ENCODE measurements at places on chromosomes 13 and 19.

DNA sequence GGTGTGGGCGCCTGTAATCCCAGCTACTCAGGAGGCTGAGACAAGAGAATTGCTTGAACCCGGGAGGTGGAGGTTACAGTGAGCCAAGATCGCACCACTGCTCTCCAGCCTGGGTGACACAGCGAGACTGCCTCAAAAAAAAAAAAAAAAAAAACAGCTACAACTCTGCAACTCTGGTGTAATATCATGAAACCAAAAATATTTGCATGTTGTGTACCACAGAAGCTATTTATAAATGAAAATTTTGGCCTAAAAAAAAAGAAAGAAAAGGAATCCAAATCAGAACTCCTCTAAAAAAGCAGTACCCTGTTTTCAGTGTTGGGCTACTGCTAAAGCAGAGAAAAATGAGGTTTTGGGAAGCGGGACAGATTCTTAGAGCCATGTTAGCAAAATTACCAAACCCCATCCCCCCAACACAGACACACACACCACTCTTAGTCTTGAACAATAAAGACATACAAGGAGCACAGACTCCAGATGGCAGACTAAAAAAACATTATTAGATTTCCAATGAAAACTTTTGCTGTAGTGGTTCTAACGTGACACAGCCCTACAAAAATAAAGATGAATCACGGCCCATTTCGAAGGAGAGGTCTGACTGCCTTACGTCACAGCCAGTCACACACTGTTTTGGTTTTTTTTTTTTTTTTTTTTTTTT lies 51.5 kb downstream of the INSR start:
- H3K27ac ChIP-seq, result no peak overlapping the region
- no peaks in the 10 kb centered on the region for H3K4me1 ChIP-seq
- H3K36me3 ChIP-seq, result no peaks in the 10 kb centered on the region
- no peak overlapping the region for H3K4me3 ChIP-seq
- H3K27me3 ChIP-seq, result no peaks in the 10 kb centered on the region
- DNase-seq, result peak; percentile 41

GRCh38 chr13:95236774-95237173 lies 64.5 kb downstream of the ABCC4 start:
- H3K36me3 ChIP-seq, result no peaks in the 10 kb centered on the region
- no peaks in the 10 kb centered on the region for H3K27me3 ChIP-seq
- no peak overlapping the region for H3K4me3 ChIP-seq
- H3K27ac ChIP-seq, result no peak overlapping the region
- H3K4me1 ChIP-seq, result peaks cover 28% of the 10 kb centered on the region

DNA sequence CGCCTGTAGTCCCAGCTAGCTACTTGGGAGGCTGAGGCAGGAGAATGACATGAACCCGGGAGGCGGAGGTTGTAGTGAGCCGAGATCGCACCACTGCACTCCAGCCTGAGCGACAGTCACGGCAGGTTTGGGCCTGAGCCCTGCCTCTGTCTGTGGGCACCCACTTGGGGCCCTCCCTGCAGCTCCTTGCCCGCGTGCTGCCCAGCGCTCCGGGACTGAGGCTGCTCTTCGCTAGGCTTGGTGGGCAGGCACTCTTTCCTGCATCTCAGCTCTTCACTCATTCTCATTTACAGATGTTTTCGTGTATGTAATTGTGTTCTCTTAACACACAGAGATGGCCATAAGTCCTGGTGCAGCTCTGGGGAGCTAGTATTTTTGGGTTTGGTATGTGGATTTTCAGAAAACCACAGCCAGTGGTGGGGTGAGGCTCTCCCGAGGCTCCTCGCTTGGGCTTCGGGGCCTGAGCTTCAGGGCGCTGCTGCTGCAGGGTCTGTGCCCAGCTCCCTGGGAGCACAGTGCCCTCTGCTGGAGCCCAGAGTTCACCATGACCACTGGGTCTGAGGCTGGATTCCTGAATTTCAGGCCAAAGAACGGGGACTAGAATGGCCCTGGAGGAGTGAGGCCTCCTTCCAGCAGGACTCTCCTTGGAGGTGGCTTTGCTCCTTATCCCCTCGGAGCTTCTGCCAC lies 15.2 kb downstream of the UPF1 start:
- H3K27me3 ChIP-seq, result no peaks in the 10 kb centered on the region
- no peaks in the 10 kb centered on the region for H3K36me3 ChIP-seq
- peak; percentile 78 for DNase-seq
- peaks cover 52% of the 10 kb centered on the region for H3K4me1 ChIP-seq
- no peak overlapping the region for H3K27ac ChIP-seq

DNA sequence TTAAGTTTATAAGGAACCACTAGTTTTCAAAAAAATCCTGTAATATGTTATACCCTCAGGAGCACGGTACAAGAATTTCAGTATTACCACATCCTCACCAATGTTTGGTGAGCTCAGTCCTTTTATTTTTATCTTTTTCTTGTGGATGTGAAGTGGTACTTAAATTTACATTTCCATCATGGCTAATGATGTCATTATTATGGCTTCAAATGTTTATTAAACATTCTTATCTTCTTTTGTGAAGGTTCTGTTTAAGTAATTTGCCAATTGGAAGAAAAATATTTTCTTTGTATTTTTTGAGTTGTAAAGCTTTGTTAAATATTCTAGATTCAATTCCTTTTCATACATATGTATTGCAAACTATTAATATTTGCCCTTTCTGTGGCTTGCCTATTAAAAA lies 291.0 kb downstream of the ENOX1 start:
- no peak overlapping the region for H3K27ac ChIP-seq
- no peaks in the 10 kb centered on the region for H3K4me1 ChIP-seq
- no peak for DNase-seq
- H3K4me3 ChIP-seq, result no peak overlapping the region
- no peaks in the 10 kb centered on the region for H3K27me3 ChIP-seq

- no peaks in the 10 kb centered on the region for H3K36me3 ChIP-seq
- no peaks in the 10 kb centered on the region for H3K4me1 ChIP-seq
- DNase-seq, result no peak
- no peak overlapping the region for H3K4me3 ChIP-seq
These were observed 270.4 kb upstream of the SPRY2 start for GRCh38 chr13:80611310-80611709.

DNA sequence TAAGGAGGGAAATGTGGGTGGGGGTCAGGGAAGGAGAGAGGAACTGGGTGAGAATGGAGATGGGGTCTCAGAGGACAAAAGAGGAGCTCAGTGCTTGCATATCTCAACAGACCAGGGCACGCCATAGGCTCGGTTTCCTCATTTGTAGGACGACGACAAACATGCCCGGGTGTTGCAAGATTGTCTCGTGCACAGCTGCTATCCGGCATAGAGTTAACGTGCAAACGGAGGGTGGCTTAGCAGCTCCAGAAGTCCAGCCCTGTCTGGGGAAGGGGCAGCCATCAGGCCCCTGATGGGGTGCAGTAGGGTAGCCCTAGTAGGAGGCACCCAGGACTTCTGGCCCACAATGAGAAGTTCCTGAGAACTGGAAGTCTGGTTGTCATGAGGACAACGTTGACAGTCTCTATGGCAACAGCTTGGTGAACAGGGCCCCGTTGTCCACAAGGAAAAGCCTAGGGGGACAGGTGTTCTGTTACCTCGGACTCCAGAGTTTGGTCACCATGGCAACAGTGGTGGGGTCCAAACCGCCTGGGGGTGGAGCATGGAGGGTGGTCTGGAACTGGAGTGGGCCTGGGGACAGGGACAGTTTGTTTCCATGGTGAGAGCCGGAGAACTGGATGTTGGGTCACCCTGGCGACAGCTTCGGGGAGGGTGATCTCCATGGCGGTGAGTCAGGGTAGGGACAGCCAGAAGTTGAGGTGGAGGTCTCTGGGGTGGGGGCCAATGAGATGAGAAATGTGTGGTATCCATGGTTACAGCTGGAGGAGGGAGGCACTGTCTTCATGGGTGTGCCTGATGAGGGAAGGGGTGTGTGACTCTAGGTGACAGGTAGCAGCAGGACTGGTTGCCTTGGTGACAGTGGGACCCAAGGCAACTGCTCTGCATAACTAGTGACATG lies 16.8 kb downstream of the TM6SF2 start:
- no peaks in the 10 kb centered on the region for H3K36me3 ChIP-seq
- DNase-seq, result no peak
- H3K27me3 ChIP-seq, result peaks cover 18% of the 10 kb centered on the region

GRCh38 chr13:25292301-25292700 lies 5.0 kb upstream of the MTMR6 start:
- no peak for DNase-seq
- H3K27ac ChIP-seq, result no peak overlapping the region
- H3K4me3 ChIP-seq, result no peak overlapping the region
- no peaks in the 10 kb centered on the region for H3K27me3 ChIP-seq
- H3K36me3 ChIP-seq, result no peaks in the 10 kb centered on the region

DNA sequence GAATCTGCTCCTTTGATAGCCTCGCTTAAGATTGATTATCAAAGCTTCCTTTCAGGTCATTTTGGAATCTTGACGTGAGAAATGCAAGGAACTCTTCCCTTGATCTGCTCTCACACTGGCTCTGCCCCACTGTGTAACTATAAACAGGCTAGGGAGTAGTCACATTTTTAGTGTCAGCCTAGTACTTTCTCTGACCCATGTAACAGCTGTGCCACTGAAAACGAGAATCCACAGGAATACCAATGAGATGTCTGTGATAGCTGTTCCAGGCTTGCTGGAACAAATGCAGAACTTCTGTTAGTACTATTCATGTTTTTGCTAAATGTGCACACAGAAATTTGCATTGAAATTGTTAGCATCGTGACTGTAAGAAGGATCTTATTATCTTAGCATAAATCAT lies 221.3 kb downstream of the MYO16 start:
- no peak for DNase-seq
- H3K4me1 ChIP-seq, result no peaks in the 10 kb centered on the region
- H3K4me3 ChIP-seq, result no peak overlapping the region
- no peak overlapping the region for H3K27ac ChIP-seq

GRCh38 chr13:64074971-64075474 lies 2659.4 kb upstream of the PCDH20 start:
- no peak for DNase-seq
- H3K4me1 ChIP-seq, result no peaks in the 10 kb centered on the region
- H3K36me3 ChIP-seq, result no peaks in the 10 kb centered on the region
- H3K4me3 ChIP-seq, result no peak overlapping the region
- no peak overlapping the region for H3K27ac ChIP-seq
- no peaks in the 10 kb centered on the region for H3K27me3 ChIP-seq

DNA sequence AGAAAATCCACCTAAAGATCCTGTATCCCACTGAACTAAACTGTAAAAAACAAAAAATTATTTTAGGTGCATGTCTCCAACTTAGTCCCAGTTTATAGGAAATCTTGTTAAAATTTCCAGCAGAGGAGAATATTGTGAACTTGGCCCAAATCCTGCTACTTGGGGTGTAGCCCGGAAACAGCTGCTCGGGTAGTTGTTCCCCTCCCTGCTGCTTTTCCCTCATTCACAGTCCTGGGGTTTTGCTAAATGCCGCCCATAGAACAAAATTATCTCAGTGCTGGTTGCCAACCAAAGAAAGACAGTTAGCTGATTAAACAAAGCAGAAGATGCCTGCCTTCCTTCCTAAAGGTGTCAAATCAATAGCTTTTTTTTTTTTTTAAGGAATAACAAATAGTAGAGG lies 330.5 kb upstream of the KLF12 start:
- no peak overlapping the region for H3K4me3 ChIP-seq
- DNase-seq, result no peak
- H3K4me1 ChIP-seq, result no peaks in the 10 kb centered on the region
- H3K27me3 ChIP-seq, result no peaks in the 10 kb centered on the region
- H3K27ac ChIP-seq, result no peak overlapping the region

DNA sequence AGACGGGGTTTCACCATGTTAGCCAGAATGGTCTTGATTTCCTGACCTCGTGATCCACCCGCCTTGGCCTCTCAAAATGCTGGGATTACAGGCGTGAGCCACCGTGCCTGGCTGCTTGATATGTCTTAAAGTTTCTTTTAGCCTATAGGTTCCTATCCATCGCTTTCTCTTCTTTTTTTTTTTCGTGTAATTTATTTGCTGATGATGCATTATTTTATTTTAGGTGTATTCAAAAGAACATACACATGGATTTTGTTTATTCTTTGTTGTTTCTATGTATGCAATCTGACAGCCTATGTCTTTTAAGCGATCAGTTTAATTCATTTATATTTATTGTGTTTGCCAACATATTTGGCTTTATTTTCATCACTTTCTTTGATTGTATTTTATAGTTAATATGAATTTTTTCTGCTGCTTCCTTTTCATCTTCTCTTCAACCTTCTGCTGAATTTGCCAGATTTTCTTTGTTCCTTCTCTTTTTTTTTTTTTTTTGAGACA lies 26.0 kb upstream of the TNFAIP8L1 start:
- no peak overlapping the region for H3K27ac ChIP-seq
- no peak for DNase-seq
- no peaks in the 10 kb centered on the region for H3K27me3 ChIP-seq
- no peak overlapping the region for H3K4me3 ChIP-seq

DNA sequence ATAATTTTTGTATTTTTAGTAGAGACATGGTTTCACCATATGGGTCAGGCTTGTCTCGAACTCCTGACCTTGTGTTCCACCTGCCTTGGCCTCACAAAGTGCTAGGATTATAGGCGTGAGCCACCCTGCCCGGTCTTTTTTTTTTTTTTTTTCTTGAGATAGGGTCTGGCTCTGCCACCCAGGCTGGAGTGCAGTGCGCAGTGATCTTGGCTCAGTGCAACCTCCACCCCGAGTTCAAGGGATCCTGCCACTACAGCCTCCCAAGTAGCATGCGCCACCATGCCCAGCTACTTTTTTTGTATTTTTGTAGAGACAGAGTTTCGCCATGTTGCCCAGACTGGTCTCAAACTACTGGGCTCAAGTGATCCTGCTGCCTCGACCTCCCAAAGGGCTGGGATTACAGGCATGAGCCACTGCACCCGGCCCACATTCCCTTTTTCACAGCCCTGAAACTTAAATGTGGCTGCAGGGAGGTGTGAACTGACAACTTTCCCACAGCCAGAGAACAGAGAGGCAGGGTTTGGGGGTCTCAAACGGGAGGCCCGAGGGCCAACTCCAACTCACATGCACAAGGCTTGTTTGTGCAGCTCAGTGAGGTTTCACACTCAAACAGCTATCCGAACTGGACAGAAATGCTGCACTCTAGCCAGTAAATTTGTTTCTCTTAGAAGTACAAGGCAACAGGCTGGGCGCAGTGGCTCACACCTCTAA lies 4.4 kb upstream of the S1PR5 start:
- H3K4me1 ChIP-seq, result peaks cover 25% of the 10 kb centered on the region
- no peak overlapping the region for H3K4me3 ChIP-seq
- H3K27me3 ChIP-seq, result no peaks in the 10 kb centered on the region
- no peak for DNase-seq
- H3K36me3 ChIP-seq, result no peaks in the 10 kb centered on the region
- H3K27ac ChIP-seq, result no peak overlapping the region

DNA sequence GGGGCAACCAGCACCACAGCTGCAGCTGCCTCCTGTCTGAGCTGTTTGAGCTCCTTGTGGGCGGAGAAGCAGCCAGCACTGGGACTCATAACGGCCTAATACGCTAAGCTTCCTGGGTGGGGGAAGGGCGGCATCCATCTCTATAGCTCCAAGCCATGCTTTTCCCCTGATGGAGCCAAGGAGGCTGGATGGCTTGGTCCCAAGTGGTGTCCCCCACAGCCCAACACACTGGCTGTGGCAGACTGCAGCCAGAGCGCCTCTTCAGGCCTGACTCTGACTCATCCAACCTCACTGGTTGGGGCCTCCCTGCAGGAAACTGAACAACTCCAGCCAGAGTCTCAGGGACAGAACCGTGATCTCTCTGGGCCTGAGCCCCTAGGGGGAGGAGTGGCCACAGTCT lies 537.3 kb downstream of the SUCLA2 start:
- H3K27ac ChIP-seq, result no peak overlapping the region
- no peaks in the 10 kb centered on the region for H3K36me3 ChIP-seq
- H3K27me3 ChIP-seq, result no peaks in the 10 kb centered on the region
- DNase-seq, result no peak
- no peak overlapping the region for H3K4me3 ChIP-seq
